ENCODE measurements at places on chromosomes 13 and 19.

DNA sequence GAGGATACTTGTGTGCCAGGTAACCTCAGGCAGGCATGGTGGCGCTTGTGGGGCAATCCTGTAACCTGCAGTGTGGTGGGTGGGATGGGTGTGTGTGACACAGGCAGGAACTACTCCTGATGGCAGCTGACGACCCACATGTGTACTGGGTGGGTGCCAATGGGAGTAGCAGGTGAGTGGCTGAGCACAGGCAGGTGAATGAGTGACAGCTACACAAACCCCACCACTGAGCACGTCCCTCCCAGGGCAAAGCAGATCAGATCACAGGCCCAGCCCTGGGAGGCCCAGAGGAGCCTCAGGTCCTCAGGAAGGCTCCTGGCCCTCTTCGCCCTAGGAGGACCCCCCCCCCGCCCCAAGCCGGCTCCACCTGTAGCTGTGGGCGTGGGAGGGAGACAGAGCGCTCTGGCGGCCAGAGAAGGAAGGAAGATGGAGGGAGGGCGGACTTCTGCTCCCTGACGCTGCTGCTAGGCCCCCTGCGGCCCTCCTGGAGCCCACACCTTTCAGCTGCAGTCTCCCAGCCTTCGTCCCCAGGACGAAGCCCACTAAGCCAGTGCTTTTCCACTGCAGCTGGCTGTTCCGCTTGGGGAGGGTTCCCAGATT, 1.3 kb upstream of the ZNF181 start:
- no peak for DNase-seq

DNA sequence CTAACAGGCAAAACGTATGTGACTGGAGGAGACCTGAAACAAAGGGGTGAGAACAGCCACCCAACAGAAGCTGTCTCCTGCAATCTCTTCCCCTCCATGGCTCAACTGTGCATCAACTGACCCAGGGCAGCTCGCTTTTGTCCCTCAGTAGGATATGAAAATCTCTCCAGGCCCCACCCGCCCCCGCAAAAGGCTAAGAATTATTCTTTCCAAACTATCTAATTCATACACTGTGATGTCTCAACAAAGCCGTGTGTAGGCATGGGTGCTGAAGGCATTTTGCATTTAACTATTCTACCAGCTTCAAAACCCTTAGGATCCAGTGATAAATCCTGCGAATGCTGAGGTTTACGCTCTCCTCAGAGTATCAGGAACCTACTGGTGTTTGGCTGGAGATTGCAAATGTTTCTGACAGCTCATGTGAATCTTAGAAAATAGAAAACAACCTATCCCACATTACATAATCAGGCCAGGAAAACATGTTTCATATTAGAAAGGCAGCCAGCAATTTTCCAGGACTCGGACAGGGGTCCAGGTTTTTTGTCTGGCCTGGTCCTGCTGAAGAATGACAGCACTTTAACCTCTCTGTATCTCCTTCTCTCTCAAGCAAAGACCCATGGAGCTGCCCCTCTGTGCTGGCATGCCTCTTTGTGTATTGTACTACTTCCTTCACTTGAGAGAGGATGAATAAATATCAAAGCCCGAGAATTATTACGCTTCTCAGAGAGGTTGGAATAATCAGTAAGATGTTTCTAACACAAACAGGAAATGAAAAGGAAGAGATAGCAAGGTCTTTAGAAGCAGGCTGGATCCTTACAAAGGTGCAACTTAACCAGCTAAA, 17.3 kb downstream of the DHRS12 start:
- DNase-seq, result no peak

- DNase-seq, result no peak
Measured at GRCh38 chr19:51342631-51343569, 961 bp upstream of the VSIG10L start.

- DNase-seq, result peak; percentile 60
Measured at GRCh38 chr19:13195678-13196077, 45.5 kb downstream of the IER2 start.

- DNase-seq, result no peak
Measured at GRCh38 chr13:109494925-109495369, 291.4 kb downstream of the IRS2 start.

DNA sequence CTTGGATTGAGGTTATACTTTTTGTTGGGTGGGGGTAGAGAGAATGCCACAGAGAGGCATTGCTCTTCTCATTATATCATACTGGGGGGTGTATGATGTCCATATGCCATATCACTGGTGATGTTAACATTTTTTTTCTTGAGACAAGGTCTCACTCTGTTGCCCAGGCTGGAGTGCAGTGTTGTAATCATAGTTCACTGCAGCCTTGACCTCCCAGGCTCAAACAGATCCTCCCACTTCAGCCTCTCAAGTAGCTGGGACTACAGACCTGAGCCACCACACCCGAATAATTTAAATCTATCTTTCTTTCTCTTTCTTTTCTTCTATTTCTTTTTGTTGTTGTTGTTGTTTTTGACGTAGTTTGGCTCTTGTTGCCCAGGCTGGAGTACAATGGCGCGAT, 4.9 kb upstream of the SNRNP70 start:
- DNase-seq, result no peak

- DNase-seq, result no peak
Measured at GRCh38 chr13:84455143-84455905, 573.0 kb upstream of the SLITRK1 start.

DNA sequence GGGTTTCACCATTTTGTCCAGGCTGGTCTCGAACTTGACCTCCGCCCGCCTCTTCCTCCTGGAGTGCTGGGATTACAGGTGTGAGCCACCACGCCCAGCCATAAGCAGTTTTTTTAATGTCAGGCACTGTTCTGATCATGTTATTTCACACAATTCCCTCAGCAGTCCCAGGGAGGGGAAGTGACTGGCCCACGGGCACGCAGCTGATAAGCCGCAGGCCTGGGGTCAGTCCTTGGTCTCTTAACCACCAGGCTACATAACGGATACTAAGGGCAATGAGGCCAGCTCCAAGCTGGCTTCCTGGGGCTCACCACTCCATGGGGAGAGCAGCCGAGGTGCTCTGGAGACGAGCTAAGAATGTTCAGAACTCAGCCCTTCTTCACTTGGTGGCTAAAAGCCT, 13.5 kb downstream of the BRSK1 start:
- DNase-seq, result no peak

- DNase-seq, result no peak
Measured at GRCh38 chr13:30561511-30561910, 56.2 kb upstream of the USPL1 start.
